ENCODE measurements at places on chromosomes 11 and 22. TPM values are rescaled to one million over a fixed set of nuclear protein-coding genes. Genes with fewer than 3 reads are reported as not detected.

Gene PGA5
- total RNA-seq, result not detected

Gene C11orf87
- total RNA-seq, result 0.09 TPM

Gene MRGPRG
- total RNA-seq, result not detected

Gene MYH9
- 175 TPM for total RNA-seq

Gene C11orf97
- total RNA-seq, result not detected

Gene OR51E2
- not detected for total RNA-seq

Gene SLC35F2
- total RNA-seq, result 0.84 TPM

Gene TBX1
- 1.8 TPM for total RNA-seq

Gene IL10RA
- total RNA-seq, result 3.0 TPM
